ENCODE measurements at places on chromosomes 12 and 14. TPM values are rescaled to one million over a fixed set of nuclear protein-coding genes. Genes with fewer than 3 reads are reported as not detected.

DNA sequence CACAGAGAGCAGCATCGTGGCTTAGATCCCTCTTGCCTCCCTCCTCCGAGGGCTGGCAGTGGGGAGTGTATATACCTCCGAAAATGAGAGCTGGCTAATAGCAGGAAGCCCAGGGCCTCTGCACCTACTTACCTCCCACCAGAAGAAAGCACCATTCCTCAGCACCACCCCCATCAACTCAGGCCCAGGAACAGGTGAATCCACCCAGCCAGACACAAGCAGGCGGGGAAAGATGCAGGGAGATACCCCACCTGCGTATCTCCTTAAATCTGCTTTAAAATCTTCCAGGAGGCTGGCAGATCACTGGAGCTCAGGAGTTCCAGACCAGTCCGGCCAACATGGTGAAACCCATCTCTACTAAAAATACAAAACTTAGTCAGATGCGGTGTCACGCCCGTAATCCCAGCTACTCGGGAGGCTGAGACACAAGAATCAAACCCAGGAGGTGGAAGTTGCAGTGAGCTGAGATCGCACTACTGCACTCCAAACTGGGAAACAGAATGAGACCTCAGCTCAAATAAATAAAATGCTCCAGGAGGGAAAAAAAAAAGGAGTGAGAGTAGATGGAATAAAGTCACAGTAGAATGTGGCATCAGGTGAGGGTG lies 93.5 kb downstream of the SINHCAF start:
- H3K4me3 ChIP-seq = no peak overlapping the region
- H3K27ac ChIP-seq = no peak overlapping the region
- H3K4me1 ChIP-seq = peaks cover 14% of the 10 kb centered on the region

GRCh38 chr12:47840571-47840970 lies 20.9 kb upstream of the HDAC7 start:
- no peak overlapping the region for H3K4me3 ChIP-seq
- H3K27ac ChIP-seq = no peak overlapping the region
- no peak for DNase-seq
- peaks cover 6% of the 10 kb centered on the region for H3K4me1 ChIP-seq
- H3K36me3 ChIP-seq = no peaks in the 10 kb centered on the region

DNA sequence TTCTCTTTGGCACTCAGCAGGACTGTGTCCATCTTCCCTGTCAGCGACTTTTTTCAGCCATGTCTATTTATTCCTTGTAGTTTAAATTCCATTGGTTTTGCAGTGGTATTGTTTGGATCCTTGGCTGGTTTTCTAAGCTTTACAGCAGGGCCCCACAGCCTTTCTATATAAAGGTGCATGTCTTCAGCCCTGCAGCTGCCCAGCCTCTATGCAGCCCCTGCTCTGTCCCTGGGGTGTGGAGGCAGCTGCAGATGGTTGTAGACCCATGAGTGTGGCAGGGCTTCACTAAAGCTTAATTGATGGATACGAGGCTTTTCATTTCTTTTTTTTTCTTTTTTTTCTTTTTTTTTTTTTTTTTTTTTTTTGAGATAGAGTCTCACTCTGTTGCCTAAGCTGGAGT lies 29.7 kb downstream of the SFSWAP start:
- DNase-seq = no peak
- no peaks in the 10 kb centered on the region for H3K27me3 ChIP-seq
- H3K4me1 ChIP-seq = no peaks in the 10 kb centered on the region
- H3K36me3 ChIP-seq = peaks cover 15% of the 10 kb centered on the region

DNA sequence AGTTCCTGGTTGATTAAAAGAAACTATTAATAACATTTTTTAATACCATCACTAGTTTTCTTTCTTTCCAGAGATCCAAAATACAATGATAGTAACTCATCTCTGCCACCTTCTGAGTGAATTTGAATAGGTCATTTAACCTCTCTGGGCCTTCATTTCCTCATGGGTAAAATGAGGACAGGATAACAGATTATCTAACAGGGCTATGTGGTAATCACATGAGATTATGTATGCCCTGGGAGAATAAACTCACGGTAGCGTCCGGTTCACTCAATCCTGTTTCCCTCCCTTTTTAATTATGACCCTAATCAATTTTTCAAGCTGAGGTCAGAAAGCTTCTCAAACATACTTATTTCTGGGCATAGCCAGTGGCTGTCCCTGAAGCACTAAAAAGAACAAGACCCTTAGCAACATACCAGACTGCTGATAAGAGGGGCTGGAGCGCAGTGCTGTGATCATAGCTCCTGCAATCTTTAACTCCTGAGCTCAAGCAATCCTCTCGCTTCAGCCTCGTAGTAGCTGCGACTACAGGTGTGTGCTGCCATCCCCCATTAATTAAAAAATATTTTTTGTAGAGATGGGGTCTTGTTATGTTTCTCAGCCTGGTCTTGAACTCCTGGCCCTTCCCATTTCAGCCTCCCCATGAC lies 24.2 kb downstream of the ATXN2 start:
- no peaks in the 10 kb centered on the region for H3K27me3 ChIP-seq
- no peak for DNase-seq
- H3K4me3 ChIP-seq = no peak overlapping the region
- no peak overlapping the region for H3K27ac ChIP-seq

- no peak overlapping the region for H3K27ac ChIP-seq
- no peak for DNase-seq
- no peaks in the 10 kb centered on the region for H3K27me3 ChIP-seq
- H3K4me1 ChIP-seq = no peaks in the 10 kb centered on the region
- H3K4me3 ChIP-seq = no peak overlapping the region
Observed at GRCh38 chr12:19095756-19096480, 33.6 kb upstream of the PLEKHA5 start.

GRCh38 chr12:94103986-94104385 lies 44.4 kb upstream of the PLXNC1 start:
- no peak overlapping the region for H3K4me3 ChIP-seq
- peaks cover 8% of the 10 kb centered on the region for H3K4me1 ChIP-seq
- peaks cover 36% of the 10 kb centered on the region for H3K27me3 ChIP-seq
- H3K27ac ChIP-seq = no peak overlapping the region
- no peaks in the 10 kb centered on the region for H3K36me3 ChIP-seq

- H3K4me1 ChIP-seq = no peaks in the 10 kb centered on the region
- DNase-seq = no peak
- no peaks in the 10 kb centered on the region for H3K27me3 ChIP-seq
- no peak overlapping the region for H3K27ac ChIP-seq
Observed at GRCh38 chr12:57367121-57367520, 63.7 kb downstream of the R3HDM2 start.

DNA sequence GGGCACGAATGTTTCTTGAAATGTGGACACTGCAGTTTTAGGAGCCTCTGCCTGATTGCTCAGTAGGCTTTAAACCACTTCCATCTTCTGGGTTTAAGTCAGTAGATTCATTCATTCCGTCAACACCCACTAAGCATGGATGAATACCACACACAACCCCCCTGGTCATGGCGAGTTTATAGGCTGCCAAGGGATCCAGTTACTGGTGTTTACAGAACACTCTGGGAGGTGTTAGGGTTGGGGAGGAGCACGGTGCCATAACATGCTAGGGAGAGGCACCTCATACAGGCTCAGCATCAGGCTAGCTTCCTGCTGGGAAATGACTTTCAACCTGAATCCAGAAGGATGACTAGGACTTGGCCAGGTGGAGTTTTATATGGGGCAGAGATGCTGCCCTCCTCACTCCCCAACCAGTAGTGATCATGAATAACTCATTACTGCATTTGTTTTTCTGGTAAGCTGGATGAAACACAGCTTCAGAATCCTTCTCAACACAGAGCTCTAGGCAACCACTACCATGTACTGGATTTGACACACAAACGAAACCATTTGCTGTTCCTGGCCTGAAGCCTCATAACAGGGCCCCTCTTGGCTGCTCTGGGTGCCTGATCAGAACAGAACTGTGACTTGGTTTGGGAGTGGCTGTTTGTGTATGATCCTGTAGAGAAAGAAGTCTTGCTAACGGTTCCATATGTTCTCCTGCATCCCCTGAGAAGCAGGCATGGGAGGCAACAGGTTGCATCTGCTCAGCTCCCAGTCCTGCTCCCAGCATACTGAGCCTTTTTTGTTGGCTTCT lies 47.9 kb downstream of the FBXW8 start:
- DNase-seq = no peak
- peaks cover 14% of the 10 kb centered on the region for H3K4me1 ChIP-seq
- H3K27ac ChIP-seq = no peak overlapping the region
- no peak overlapping the region for H3K4me3 ChIP-seq

DNA sequence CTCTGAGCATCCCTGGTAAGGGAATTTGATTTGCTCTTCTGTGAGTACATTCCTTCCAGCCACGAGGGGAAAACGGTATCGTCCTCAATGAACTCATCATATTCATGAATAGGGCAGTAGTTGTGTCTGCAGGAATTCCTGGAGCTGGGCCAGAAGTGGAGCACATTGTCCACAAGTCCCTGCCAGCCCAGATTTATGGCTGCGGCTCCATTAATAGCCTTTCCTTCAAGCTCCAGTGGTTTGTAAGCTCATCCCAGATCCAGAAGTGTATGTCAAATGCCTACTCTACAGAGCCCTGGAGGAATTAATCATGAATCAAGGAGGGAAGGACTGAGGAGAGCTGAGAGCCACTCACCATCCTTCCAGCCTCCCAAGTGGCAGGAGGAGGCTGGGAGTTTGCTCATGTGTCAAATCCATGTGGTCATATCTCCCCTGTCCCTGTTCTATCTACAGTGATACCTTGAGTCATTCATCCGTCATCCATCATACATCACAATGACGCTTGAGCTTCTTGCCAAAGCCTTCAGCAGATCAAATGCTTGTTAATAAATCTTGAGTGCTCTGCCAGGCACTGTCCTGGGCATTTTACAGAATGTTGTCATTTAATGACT lies 65.5 kb downstream of the SVOP start:
- no peak overlapping the region for H3K27ac ChIP-seq
- no peaks in the 10 kb centered on the region for H3K4me1 ChIP-seq
- H3K36me3 ChIP-seq = no peaks in the 10 kb centered on the region

GRCh38 chr12:15700595-15700994 lies 88.6 kb downstream of the EPS8 start:
- no peaks in the 10 kb centered on the region for H3K36me3 ChIP-seq
- no peaks in the 10 kb centered on the region for H3K27me3 ChIP-seq

GRCh38 chr14:54695196-54695595 lies 128.3 kb downstream of the SAMD4A start:
- no peak overlapping the region for H3K4me3 ChIP-seq
- H3K27ac ChIP-seq = no peak overlapping the region
- no peak for DNase-seq

- H3K4me3 ChIP-seq = no peak overlapping the region
- no peaks in the 10 kb centered on the region for H3K36me3 ChIP-seq
- H3K27ac ChIP-seq = no peak overlapping the region
- H3K27me3 ChIP-seq = peaks cover 42% of the 10 kb centered on the region
Observed at GRCh38 chr12:122827258-122827657, 8.0 kb upstream of the HIP1R start.

DNA sequence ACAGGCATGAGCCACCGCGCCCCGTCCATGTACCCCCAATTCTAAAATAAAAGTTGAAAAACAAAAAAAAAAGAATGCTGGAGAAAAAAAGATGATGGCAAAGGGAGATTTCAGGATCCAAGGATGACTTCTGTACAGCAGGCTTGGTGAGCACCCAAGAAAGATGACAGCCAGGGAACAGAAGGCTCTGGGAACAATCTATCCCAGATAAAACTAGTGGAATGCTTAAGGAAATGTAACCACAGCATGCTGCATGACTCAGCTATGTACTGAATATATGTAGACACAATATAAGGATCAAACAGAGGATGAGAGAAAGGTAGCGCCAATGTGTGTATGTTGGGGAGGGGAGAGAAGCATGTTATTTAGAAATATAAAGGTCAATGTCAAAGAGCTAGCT lies 123.7 kb upstream of the TMTC1 start:
- DNase-seq = no peak
- no peaks in the 10 kb centered on the region for H3K36me3 ChIP-seq
- no peaks in the 10 kb centered on the region for H3K4me1 ChIP-seq
- no peak overlapping the region for H3K27ac ChIP-seq
- H3K4me3 ChIP-seq = no peak overlapping the region

DNA sequence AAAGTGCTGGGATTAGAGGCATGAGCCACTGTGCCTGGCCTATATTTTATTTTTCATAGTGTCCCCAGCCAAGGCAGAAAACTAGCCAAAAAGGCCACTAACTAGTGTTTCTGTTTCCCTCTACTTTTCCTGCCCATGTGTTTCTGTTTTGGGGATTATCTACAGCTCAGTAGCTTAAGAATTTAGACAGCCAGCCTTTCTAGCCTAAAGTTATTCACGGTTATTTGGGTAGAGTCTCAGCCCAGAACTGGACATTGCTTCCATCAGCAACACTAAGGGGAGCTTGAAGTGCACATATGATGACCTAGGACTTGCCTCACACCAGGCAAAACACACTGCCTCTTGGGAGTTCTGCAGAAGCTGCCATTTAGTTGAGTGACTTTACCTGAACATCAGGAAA lies 17.9 kb downstream of the PROX2 start:
- no peak for DNase-seq
- H3K27ac ChIP-seq = no peak overlapping the region
- no peaks in the 10 kb centered on the region for H3K36me3 ChIP-seq
- no peak overlapping the region for H3K4me3 ChIP-seq
- no peaks in the 10 kb centered on the region for H3K27me3 ChIP-seq
- no peaks in the 10 kb centered on the region for H3K4me1 ChIP-seq

DNA sequence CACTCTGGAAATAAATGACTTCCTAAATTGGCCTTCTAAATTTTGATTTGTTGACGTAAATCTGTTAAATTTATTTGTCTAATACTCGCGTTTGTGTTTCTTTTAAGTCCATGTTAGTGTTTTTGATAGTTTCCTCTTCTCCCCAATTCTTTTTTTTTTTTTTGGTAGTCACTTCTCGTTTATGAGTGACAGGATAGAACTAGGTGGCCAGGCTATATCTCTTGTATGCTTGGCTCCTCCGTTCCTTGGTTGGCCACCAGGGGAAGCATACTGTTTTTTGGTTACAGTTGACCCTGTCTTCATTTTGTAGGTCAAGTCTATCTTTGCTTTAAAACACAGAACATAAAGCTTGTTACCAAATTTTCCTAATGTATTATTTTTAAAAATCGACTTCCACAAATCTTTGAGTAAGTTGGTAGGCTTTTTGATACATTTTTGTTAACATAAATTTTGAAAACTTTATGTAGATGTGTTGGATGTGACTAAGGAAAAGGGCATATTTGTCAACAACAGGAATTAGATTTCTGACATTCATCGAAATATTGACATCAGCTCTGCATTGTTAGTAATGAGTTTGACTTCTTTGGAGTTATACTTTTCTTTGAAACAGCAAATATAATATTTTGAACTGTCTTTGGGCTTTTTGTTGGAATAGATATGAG lies 2.2 kb downstream of the RCOR1 start:
- peak; percentile 65 for DNase-seq
- H3K4me3 ChIP-seq = peak overlapping the region; percentile 94
- H3K4me1 ChIP-seq = peaks cover 12% of the 10 kb centered on the region
- no peaks in the 10 kb centered on the region for H3K27me3 ChIP-seq
- H3K27ac ChIP-seq = no peak overlapping the region

- H3K27ac ChIP-seq = no peak overlapping the region
- H3K4me3 ChIP-seq = no peak overlapping the region
- H3K27me3 ChIP-seq = peaks cover 58% of the 10 kb centered on the region
- peaks cover 10% of the 10 kb centered on the region for H3K4me1 ChIP-seq
- no peak for DNase-seq
Observed at GRCh38 chr14:100165831-100166440, 6.5 kb upstream of the DEGS2 start.

GRCh38 chr14:92457016-92457565 lies 56.5 kb upstream of the RIN3 start:
- H3K4me1 ChIP-seq = no peaks in the 10 kb centered on the region
- H3K27me3 ChIP-seq = no peaks in the 10 kb centered on the region
- no peak for DNase-seq
- H3K4me3 ChIP-seq = no peak overlapping the region

The GLT8D2 gene
- 1.9 TPM for total RNA-seq

The CCDC197 gene
- total RNA-seq = not detected

The IFNG-AS1 gene
- not detected for total RNA-seq

The ABCC9 gene
- not detected for total RNA-seq

The PSEN1 gene
- 55.3 TPM for total RNA-seq

The NCOR2 gene
- total RNA-seq = 18.0 TPM

The CLEC12A gene
- not detected for total RNA-seq

The NKX2-1 gene
- total RNA-seq = not detected

Measured in neural progenitor cell (in vitro differentiated cells).